ENCODE measurements at places on chromosomes 1 and 21. TPM values are rescaled to one million over a fixed set of nuclear protein-coding genes. Genes with fewer than 3 reads are reported as not detected.

RBM11 gene
- not detected for total RNA-seq

OR2L13 gene
- not detected for total RNA-seq

CFAP298 gene
- 32.5 TPM for total RNA-seq

RHBDL2 gene
- 0.17 TPM for total RNA-seq

TENT5C gene
- total RNA-seq: not detected

FAM72C gene
- 1.8 TPM for total RNA-seq

MFSD2A gene
- 12.3 TPM for total RNA-seq

MCOLN3 gene
- total RNA-seq: 3.0 TPM

PLA2G2C gene
- not detected for total RNA-seq

GBP6 gene
- total RNA-seq: not detected

OVAAL gene
- total RNA-seq: 0.11 TPM

ZDHHC18 gene
- 10.4 TPM for total RNA-seq

CCDC17 gene
- total RNA-seq: 0.98 TPM

CNKSR1 gene
- total RNA-seq: not detected

TEX38 gene
- not detected for total RNA-seq

DTL gene
- 40.1 TPM for total RNA-seq

F3 gene
- 30.2 TPM for total RNA-seq

NR5A2 gene
- not detected for total RNA-seq

CA6 gene
- not detected for total RNA-seq

DMAP1 gene
- total RNA-seq: 18.3 TPM

Data from LHCN-M2 (cell line).